Activated naive CD4-positive, alpha-beta T cell treated with Interleukin-2 at 50 U/mL for 16 hours (primary cell): ENCODE measurements at places on chromosomes 3 and 15.

GRCh38 chr3:160035757-160036156, 47.1 kb downstream of the IL12A start:
- no peak for DNase-seq

DNA sequence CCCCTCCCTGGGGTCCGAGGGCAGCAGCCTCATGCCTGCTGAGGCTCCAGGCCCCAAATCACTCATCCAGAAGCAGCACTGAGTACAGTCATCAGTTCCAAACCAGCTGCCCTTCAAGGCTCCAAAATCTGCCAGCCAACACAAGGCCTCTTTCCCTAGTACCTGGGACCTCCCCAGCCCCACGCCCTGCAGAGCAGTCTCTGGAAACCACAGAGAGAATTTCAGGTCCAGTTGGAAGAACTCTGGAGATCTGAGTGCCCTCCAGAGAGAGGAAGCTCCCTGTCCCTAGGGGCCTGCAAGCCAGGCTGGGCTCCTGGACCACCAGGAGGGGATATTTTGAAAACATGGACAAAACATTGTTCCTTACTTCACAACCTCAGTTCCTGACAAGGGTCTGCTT, 26.2 kb downstream of the TKT start:
- DNase-seq = no peak

GRCh38 chr3:48504051-48504946, at the start of gene SHISA5:
Gene SHISA5, minus strand, starts transcription at chr3:48504174. Its CDS starts 80 bp downstream, at chr3:48504094.
- peak; percentile 65 for DNase-seq

DNA sequence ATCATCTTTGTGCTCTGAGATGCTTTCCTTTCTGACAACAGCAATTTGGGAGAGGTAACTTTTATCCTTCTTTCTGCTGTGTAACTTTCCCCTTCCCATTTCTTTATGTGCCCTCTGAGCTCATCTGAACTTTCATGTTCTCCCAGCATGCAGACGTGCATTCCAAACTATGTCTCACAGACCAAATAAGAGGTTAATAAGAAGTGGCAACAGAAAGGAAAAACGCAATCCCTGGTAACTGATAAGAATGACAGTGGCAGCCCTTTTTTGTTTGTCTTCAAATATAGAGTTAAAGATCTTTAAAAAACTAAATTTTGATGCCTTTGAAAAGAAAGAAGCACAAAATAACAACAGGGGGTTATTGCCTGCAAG, 533.4 kb downstream of the FOXP1 start:
- no peak for DNase-seq

DNA sequence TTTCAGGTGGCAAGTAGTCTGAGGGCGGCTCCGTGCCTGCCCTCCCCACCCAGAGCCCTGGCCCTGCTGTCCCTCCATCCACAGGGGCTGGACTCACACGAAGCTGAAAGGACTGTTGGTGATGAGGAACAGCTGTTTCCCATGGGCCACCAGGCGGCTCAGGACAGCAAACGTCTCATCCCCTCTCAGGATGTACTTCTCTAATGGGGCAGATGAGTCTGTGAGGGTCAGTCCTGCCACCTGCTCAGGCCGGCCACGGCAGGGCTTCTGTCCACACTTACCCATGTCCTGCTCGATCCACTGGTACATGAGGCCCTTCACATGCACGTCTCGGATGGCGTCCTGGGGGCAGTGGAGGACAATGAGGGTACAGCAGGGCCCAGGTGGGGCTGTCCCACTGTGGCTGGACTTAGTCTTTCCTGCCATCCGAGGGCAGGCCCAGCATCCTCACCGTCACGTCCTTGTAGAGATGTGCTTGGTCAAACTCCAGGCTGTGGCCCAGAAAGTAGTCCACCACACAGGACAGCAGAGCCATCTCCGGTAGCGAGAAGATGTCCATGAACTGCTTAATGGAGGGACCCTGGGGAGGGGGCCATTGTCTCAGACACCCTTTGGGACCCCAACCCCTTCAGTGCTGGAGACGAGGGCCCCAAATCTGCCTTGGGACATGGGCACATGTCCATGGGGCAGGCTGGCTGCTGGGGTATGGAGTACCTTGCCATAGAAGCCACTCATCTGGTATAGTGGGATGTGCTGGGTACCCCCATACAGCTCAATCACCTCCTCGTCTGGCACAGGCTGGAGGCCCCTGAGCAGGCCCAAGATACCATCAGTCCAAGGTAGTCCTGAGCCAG, 5.7 kb downstream of the NT5DC2 start:
- no peak for DNase-seq

GRCh38 chr15:53837263-53837662, 77.8 kb upstream of the WDR72 start:
- DNase-seq = no peak

- DNase-seq = no peak
Measured at GRCh38 chr15:85795337-85796305, 896 bp upstream of the KLHL25 start.

DNA sequence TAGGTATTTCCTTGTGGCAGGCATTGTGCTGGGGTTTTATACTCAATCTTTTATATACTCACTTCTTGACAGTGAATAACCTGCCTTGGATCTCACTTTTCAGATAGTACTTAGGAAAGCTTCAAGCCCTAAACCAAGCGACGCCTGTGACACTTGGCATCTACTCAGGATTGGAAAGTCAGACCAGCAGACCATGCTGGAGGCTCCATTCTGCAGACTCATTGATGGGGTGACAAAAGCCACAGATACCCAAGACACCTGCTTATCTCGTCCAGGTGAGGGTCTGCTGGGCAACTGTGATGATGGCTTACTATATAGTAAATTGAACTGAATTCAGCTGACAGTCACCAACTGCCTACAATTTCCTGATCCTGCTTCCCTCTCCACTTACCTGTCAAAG, 79.4 kb upstream of the MRPS22 start:
- no peak for DNase-seq

DNA sequence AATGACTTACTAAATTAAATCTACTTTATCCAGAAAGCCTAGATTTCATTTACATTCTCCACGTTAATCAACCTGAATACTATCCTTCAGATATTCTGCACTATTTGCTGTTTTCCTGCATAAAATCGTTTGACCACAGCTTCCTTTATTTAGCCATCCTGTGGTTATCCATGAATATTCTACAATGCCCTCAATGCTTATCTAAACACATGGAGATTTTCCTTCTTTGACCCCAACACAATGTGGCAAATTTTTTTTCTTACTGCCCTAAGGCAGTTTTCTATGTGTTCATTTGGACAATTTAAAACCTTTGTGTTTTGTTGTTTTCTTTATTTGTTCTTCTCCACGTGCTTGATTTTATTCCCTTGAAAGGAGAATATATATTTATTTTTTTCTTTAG, 495.5 kb upstream of the ROBO1 start:
- DNase-seq = no peak

GRCh38 chr3:156725682-156726081, 51.3 kb downstream of the TIPARP start:
- DNase-seq = no peak

DNA sequence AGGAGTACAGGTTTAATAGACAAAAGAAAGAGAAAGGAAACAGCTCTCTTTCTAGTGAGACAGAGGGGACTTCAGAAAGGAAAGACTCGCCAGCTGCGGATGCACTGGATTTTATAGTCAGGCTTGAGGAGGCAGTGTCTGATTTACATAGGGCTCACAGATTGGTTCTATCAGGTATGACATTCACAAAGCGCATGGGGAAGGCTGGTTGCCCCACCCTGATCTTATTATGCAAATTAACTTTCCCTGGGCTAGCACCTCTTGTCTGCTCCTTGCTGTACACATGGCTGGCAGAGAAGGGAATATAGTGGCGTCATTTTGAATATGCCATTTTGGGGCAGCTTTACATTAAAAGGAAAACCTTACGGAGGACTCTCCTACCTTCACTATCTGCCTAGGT, 938.4 kb upstream of the SEMA6D start:
- DNase-seq = no peak

- no peak for DNase-seq
Measured at GRCh38 chr3:143697975-143698374, 150.3 kb downstream of the SLC9A9 start.

DNA sequence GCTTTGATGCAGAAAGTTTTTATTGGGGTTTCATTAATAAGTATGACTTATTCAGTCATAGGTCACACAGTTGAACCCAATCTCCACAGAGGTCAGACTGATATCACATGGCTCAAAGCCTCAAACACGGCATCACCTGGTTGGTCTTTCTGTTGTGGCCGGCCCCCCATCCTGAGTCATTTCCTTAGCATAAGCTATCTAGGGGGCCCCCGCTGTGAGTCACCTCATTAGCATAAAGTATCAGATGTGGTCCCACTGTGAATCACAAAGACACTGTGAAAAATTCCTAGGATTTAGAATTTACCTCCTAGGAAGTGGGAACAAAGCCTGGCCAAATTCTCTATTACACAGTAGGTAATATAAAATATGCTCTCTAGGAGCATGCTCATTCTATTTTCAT, 502.2 kb downstream of the PYDC2 start:
- DNase-seq = no peak

DNA sequence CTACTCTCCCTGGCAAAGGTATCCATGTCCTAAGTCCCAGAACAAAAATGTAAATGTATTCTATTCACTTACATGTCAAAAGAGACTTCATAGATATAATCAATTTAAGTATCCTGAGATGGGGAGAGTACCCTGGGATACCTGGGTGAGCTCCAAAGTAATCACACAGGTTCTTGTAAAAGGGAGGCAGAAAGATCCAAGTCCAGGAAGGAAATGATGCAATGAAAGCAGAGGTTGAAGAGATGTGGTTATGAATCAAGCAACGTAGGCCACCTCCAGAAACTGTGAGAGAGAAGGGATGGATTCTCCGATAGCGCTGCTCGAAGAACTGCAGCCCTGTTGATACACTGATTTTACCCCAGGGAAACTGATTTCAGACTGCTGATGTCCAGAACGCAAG, 93.9 kb upstream of the VGLL3 start:
- no peak for DNase-seq

DNA sequence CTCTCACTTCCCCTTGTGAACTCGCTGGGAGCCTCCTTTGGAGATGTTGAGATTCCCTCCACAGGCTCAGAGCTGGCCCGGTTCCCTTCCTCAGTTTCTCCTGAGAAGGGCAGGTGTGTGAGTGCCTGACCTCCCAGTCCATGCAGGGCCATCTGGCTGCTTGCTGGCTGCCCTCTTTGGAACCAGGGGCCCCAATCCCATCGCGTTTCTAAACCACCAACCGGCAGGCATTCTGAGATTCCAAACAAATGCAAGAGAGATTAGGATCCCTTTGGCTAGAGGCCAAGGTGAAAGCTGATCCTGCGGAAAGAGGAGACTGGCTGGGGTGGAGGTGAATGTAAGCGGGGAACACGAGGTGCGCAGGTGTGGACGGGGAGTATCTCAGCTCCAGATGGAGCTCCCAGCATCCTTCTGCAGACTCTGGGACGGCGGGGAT, 2.9 kb upstream of the PRRT3 start:
- DNase-seq = no peak

DNA sequence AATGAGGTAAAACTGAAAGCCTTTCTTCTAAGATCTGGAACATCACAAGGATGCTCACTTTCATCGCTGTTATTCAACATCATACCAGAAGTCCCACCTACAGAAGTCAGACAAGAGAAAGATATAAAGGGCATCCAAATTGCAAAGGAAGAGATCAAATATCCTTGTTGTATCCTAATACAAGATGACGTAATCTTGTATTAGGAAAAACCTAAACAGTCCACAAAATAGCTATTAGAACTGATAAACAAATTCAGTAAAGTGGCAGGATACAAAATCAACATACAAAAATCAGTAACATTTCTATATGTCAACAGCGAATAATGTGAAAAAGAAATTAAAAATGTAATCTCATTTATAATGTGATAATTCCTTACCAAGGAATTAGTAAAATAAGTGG, 195.1 kb upstream of the CBLB start:
- DNase-seq = no peak

- no peak for DNase-seq
Measured at GRCh38 chr15:66592505-66593218, 26.9 kb upstream of the LCTL start.

DNA sequence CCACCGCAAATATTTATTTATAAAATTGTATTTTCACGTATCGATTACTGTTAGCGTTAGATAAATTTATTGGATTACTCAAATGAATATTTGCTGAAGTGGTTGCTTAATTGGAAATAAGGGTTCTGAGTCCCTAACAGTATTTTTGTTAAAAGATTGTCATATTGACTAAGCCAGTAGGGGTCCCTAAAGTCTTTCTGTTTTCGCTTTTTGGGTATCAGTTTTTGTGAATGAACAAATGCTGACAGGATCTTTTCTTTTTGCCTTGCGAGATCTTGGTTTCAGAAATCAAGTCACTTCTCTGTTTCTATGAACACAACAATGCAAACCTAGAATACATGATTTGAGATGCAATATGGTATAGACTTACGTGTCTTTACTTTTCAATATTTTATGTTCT, 7.1 kb downstream of the RAD51 start:
- no peak for DNase-seq

- no peak for DNase-seq
Measured at GRCh38 chr3:188993181-188993580, 178.6 kb upstream of the TPRG1 start.
